ENCODE measurements at places on chromosomes 7 and 10. TPM values are rescaled to one million over a fixed set of nuclear protein-coding genes. Genes with fewer than 3 reads are reported as not detected.

- H3K4me1 ChIP-seq = peaks cover 33% of the 10 kb centered on the region
- no peak overlapping the region for H3K27ac ChIP-seq
- DNase-seq = no peak
- H3K36me3 ChIP-seq = no peaks in the 10 kb centered on the region
Measured at GRCh38 chr10:99533496-99534449, 1.0 kb downstream of the NKX2-3 start.

DNA sequence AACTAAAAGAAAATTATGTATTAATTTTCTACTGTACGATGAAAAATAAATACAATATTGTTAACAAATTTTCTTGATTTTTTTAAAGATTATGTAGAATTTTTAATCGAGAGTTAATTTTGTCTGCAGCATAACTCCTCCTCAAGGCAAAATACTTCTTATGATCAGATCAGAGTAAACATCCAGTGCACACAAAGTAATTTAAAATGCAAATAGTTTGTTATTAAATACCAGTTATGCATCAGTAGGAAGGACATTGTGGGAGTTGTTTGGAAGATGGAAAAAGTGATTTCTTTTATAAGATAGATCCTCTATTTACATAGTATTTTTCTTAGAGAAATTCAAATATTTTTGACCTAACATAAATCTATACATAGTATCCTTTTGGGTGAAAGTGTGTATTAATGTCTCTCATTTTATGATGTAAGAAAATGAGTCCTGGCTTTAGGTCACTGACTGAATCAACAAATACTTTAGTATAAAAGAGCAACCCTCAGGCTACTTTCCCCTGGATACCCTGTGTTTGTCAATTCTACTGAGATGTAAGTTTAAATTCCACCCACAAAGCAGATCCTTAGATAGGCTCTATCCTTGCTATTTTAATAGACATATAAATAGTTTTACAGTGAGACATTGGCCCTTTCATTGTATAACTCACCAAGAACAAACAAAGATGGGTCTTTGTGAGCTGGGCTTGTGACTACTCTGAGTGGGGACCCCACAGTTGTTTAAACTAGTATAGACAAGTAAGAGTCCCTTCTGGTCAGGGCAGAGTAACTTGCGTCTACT is 1133.7 kb downstream of the GATA3 start:
- no peak overlapping the region for H3K27ac ChIP-seq
- H3K27me3 ChIP-seq = peaks cover 16% of the 10 kb centered on the region
- no peaks in the 10 kb centered on the region for H3K4me1 ChIP-seq
- DNase-seq = no peak
- H3K36me3 ChIP-seq = no peaks in the 10 kb centered on the region

DNA sequence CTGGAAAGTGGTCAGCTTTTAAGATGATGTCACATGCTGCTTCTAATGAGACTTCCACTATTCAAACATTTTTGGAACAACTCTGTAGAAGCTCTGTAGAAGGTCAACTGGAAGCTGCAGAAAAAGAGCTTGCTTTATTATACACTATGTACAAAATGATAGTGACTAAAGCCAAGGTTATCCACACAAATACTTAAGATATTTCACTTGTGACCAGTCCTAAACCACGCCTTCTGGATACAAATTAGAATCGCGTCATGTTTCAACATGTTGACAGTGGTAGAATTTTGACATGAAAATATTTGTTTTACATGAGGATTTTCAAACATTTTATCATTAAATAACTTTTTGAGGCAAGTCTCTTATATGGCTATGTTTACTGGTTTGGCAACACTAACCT is 499.6 kb upstream of the PHF14 start:
- no peaks in the 10 kb centered on the region for H3K36me3 ChIP-seq
- H3K4me1 ChIP-seq = no peaks in the 10 kb centered on the region
- no peak overlapping the region for H3K4me3 ChIP-seq
- no peak overlapping the region for H3K27ac ChIP-seq

DNA sequence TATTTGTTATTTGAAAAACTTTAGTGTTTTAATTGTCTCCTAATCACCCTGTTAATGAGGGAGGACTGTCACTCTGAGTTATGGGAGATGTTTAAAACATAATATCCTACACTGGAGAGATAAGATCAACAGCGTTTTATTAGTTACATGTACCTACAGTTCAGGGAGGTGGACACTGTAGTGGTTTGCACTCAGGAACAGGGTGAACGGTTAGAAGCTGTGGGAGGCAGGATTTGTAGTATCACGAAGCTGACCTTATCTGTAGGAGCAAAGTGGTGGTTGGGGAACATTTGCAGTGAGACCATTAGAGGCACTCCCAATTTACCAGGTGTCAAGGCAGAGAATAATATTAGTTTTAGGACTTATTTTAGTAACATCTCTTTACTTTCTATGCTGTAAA is 193.3 kb upstream of the KCND2 start:
- H3K27me3 ChIP-seq = no peaks in the 10 kb centered on the region
- H3K4me1 ChIP-seq = no peaks in the 10 kb centered on the region
- no peak overlapping the region for H3K4me3 ChIP-seq
- no peaks in the 10 kb centered on the region for H3K36me3 ChIP-seq

DNA sequence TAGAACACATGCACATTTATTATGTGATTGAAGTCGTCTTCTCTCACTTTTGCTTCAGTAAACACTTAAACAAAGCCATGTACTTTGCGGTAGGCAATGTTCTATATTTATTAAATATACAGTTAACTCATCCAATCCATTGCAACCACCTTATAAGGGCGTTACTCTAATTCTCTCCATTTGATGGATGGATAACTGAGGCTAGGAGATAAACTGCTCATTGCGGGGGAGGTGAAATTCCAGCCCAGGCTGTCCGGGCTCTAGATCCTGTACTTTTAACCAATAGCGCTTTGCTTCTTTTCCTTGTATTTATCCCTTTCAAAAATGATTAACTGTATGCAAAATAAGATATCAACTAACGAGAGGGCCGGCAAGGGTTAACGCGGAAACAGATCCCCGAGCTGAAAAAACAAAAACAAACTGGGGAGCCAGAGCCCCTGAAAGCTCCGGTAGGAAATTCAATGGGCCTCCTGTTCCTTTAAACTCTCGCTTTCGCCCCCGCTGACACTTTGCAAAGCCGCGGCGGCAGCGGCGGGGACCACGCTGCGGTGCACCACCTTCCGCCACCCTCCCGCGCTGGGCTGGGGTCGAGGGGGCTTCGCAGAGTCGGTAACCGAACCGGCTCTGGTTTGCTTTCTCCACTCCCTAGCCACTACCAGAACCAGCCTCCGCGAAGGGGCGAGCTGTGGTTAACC is 1.0 kb upstream of the PLXDC2 start:
- peak overlapping the region; percentile 92 for H3K27ac ChIP-seq
- no peak for DNase-seq
- H3K4me1 ChIP-seq = peaks cover 35% of the 10 kb centered on the region
- H3K27me3 ChIP-seq = peaks cover 17% of the 10 kb centered on the region
- no peaks in the 10 kb centered on the region for H3K36me3 ChIP-seq

- no peak overlapping the region for H3K4me3 ChIP-seq
- peaks cover 22% of the 10 kb centered on the region for H3K4me1 ChIP-seq
- DNase-seq = no peak
- no peaks in the 10 kb centered on the region for H3K27me3 ChIP-seq
Measured at GRCh38 chr10:119427263-119427864, 115.2 kb downstream of the RGS10 start.

DNA sequence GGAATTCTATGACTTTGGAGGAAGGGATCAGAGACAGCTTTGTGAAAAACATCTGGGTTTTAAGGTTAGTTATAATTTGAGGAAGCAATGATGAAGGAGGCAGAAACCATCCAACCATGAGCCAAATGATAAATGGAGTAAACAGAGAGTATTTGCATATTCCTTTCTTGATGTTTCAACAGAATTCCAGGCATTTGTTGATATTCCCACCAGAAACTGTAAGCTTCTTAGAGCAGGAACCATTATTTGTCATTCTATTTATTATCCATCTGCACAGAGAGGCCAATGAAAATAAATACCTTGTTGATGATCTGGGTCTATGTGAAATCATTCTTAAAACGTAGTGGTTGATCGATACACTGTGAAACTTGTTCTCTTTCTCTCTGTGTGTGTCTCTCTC is 715.3 kb downstream of the INHBA start:
- no peak for DNase-seq
- no peaks in the 10 kb centered on the region for H3K27me3 ChIP-seq
- no peak overlapping the region for H3K27ac ChIP-seq
- H3K36me3 ChIP-seq = no peaks in the 10 kb centered on the region
- H3K4me1 ChIP-seq = no peaks in the 10 kb centered on the region

DNA sequence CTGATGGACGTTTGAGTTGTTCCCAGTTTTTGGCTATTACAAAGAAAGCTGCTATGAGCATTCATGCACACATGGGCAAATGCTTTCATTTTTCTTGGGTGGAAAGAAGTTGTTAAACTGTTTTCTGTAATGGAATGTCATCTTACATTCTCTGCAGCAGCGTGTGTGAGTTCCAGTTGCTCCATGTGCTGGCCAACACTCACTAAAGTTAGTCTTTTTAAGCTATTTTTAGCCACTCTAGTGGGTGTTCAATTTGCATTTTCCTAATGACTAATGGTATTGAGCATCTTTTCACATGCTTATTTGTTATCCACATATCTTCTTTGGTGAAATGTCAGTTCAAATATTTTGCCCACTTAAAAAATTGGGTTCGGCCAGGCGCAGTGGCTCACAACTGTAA is 82.8 kb upstream of the COL13A1 start:
- no peaks in the 10 kb centered on the region for H3K27me3 ChIP-seq
- no peaks in the 10 kb centered on the region for H3K4me1 ChIP-seq
- H3K27ac ChIP-seq = no peak overlapping the region
- H3K36me3 ChIP-seq = no peaks in the 10 kb centered on the region
- no peak for DNase-seq

DNA sequence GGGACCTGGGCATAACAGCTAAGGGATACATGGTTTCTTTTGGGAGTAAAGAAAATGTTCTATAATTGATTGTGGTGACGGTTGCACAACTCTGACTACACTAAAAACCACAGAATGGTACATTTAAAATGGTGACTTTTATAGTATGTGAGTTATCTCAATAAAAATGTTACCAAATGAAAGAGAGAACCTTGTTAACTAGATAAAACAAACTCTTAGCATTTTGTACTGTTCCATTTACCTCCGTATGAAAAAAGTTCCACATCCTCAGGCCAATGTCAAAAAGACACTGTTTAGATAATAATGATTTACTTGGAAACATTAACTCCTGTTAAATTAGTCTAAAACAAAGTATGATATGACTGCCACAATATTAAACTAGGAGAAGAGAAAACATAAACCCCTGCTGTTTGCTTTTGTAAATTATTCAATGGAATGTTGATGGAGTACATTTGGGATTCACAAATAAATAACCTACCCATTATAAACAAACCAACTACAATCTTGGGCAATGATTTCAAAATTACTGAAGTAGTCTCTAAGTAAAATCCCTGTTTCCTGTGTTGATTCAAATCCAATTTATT is 60.7 kb downstream of the SMURF1 start:
- no peak for DNase-seq
- H3K27ac ChIP-seq = peak overlapping the region; percentile 10
- no peaks in the 10 kb centered on the region for H3K27me3 ChIP-seq
- H3K4me3 ChIP-seq = no peak overlapping the region
- H3K36me3 ChIP-seq = no peaks in the 10 kb centered on the region
- H3K4me1 ChIP-seq = peaks cover 55% of the 10 kb centered on the region

DNA sequence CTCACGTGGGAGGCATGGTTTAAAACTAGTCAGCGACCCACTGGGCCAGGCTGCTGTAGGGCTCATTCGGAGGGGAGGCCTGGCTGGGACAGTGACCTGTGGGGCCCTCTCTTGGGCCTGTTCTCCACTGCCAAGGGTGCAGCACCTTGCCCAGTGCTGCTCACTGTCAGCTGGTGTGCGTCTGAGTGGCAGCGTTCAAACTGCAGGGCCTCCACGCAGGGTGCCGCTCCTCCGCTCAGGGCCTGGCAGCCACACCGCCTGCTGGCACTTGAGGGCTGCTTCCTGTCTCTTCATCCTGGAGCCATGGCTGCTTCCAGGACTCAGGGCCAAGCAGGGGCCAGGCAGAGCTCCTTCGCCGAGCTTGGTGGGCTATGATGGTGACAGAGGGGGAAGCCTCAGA is 18.3 kb downstream of the ADAMTS14 start:
- H3K4me1 ChIP-seq = no peaks in the 10 kb centered on the region
- H3K27ac ChIP-seq = no peak overlapping the region
- no peaks in the 10 kb centered on the region for H3K27me3 ChIP-seq
- no peak for DNase-seq

DNA sequence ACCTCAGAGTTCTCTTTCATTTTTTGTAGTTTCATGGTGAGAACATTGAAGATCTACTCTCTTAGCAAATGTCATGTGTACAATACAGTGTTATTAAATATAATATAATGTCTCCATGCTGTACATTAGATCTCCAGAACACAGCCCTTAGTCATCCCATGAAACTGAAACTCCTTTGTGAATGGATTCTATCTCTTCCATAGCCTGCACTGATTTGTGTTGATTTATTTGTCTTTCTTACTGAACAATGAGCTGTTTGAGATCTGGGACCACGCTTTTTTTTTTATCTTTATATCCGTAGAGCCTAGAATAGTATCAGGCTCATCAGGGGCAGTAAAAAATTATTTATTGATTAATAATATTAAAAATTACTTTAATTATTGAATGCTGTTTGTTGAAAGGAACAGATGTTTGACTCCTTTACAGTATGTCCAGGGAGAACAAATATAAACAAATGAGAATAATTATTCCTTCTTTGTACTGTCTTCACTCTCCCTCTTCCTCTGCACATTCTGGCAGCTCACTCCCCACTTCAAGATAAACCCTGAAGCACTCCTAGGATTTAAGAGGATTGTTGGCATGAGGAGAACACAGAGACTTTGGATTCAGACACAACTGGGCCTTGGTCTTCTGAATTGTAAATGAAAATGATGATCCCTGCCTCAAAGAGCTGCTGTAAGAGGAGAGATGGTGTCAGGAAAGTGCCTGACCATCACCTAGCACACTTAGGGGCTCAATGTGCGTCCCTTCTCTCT is 81.6 kb upstream of the MSRB2 start:
- H3K27me3 ChIP-seq = peaks cover 7% of the 10 kb centered on the region
- DNase-seq = no peak
- no peaks in the 10 kb centered on the region for H3K36me3 ChIP-seq
- H3K27ac ChIP-seq = no peak overlapping the region

- no peak overlapping the region for H3K4me3 ChIP-seq
- no peaks in the 10 kb centered on the region for H3K36me3 ChIP-seq
- DNase-seq = no peak
- H3K27ac ChIP-seq = no peak overlapping the region
Measured at GRCh38 chr7:37433166-37433565, 15.5 kb downstream of the ELMO1 start.

The FAM241B gene
- total RNA-seq = 1.7 TPM

The PSTK gene
- total RNA-seq = 2.5 TPM

The NPFFR1 gene
- not detected for total RNA-seq

The LGI1 gene
- 2.9 TPM for total RNA-seq

The SKAP2 gene
- total RNA-seq = 20.1 TPM

The NEURL1 gene
- not detected for total RNA-seq

The IFIT2 gene
- total RNA-seq = 0.42 TPM

The ABCB1 gene
- 0.91 TPM for total RNA-seq

The POU6F2 gene
- total RNA-seq = not detected

The PHKG1 gene
- total RNA-seq = 2.7 TPM

The LIPK gene
- total RNA-seq = 1.9 TPM

All from esophagus squamous epithelium (tissue), 5 donors.